Foreskin keratinocyte (primary cell): ENCODE measurements at places on chromosomes 1 and 21.
A peak's percentile ranks its signal among the peaks of the same experiment; 100 is the strongest.

- DNase-seq, result no peak
Measured at GRCh38 chr1:200354243-200354642, 55.6 kb downstream of the ZNF281 start.

DNA sequence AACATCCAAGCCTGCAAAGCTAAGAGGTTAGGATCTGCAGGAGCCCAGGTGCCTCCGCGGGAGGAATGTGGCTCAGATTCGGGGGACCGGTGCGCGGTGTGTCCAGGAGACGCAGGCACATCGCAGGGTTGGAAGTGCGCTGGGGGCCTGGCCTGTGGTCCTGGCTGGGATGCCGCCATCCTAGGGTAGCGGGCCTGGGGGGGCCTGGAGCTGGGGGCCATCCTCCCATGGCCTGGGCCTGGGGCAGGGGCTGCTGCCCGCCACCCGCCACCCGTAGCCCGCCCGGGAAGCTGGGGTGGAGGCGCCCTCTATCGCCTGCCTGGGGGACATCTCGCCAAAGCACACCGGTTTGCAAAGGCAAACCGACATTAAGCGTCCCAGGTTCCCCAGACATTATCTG lies 170.6 kb upstream of the ARHGEF16 start:
- DNase-seq, result no peak

DNA sequence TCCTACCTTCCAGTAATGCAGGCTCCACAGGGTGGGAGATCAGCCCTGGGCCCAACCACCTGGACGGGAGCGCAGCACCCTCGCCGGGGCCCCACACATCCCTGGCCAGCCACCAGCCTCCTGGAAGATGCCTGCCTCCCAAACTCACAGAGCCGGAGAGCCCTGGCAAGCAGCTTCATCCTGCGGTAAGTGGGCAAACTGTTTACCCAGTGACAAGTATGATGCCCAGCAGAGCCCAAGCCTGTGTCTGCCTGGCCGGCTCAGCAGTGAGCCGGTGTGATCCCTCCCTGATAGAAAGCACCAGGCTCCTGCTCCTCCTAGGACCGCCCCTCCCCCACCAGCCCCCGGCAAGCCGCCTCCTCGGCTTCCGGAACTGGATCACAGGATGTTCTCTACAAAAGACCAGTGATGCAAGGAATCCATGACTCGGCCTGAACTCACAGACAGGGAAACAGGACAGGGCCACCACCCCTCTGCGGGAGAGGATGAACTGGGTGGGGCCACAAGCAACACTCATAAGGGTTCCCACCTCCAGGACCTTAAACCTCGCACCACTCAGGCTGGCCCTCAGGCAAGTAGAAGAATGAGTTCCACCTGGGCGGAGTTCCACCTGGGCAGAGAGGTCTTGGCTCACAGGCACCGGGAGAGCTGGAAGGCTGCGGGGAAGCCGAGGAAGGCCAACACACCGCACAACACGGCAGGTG lies 7.9 kb downstream of the ACOT7 start:
- peak; percentile 93 for DNase-seq

DNA sequence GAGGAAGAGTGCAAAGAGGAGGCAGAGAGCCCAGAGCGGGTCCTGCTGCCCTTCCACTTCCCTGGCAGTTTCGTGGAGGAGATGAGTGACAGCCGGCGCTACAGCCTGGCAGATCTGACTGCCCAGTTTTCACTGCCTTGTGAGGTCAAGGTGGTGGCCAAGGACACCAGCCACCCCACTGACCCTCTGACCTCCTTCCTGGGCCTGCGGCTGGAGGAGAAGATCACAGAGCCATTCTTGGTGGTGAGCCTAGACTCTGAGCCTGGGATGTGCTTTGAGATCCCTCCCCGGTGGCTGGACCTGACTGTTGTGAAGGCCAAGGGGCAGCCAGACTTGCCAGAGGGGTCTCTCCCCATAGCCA lies 10.2 kb downstream of the THEMIS2 start:
- DNase-seq, result no peak

- DNase-seq, result no peak
Measured at GRCh38 chr1:208174731-208175507, 69.3 kb downstream of the PLXNA2 start.

- DNase-seq, result no peak
Measured at GRCh38 chr21:34844924-34845238, 176.1 kb downstream of the CLIC6 start.

DNA sequence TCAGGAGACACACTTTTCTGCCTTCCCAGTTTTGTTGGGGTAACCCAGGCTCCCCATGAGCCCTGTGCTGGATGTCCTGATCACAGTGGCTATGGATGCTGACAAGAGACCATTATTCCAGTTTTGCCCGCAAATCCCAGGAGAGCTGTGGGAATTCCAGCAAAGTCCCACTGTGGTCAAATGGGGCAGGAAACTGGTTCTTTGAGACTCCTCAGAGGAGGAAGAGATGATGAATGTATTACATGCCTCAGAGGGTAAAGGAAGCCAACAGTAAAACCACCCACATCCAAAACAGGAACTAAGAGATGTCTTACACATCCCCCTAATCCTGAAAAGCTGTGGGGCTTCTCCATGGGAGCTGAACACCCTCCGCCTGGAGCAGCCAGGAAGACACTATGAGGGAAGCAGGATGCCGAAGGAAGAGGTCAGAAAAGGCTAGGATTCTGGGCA lies 12.8 kb upstream of the MPZL1 start:
- no peak for DNase-seq

GRCh38 chr1:230591678-230592077 lies 50.6 kb upstream of the COG2 start:
- DNase-seq, result no peak

DNA sequence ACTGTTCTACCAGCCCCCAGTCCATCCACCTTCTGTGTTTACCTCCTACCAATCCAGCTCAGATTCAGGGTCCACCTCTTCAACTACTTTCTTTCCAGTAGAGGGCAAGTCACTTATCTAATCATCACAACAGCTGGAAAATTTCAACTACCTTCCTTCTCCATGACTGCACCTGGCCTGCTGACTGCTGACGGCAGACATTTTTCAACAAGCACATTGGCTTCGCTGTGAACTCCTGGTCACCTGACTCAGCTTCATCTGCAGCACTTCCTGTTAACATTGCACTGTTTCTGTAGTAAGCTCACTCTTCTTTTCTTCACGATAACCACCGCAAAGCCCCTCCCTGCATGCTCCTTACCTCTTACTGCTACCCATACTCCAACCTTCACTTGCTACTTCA lies 405.7 kb downstream of the NTNG1 start:
- no peak for DNase-seq

DNA sequence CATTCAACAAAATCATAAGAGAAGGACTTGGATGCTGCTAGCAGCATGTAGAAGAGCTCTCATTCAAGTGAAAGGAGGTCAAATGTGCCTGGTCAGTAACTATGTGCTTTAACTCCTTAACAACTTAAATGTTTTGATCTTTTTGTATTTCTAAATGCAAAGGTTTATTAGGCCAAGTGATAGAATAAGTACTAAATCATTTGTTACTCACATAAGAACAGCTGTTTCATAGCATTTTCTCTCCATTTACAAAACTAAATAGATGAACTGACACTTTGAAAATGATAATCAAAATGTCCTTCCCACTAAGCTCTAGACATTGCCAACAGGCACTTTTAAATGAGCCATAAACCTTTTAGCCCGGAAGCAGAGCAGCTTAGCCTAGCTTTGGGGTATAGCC lies 254.3 kb upstream of the PRMT6 start:
- DNase-seq, result no peak

DNA sequence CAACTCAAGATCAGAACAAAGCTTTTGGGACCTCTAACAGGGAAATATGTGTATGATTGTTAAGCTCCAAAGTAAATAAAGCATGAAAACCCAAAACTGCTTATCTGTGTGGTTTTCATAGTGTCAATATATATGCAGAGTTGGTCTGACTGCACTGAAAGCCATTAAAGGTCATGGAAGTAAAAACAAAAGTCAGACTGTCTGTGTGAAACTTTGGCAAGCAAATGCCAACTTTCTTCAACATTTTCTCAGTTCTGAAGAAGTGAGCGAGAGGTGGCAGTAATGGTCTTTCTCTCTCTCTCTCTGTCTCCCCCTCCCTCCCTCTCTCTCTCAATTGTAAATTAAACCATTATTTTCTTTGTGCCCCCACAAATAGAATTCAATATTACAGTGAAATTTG lies 100.1 kb upstream of the S1PR1 start:
- DNase-seq, result no peak

DNA sequence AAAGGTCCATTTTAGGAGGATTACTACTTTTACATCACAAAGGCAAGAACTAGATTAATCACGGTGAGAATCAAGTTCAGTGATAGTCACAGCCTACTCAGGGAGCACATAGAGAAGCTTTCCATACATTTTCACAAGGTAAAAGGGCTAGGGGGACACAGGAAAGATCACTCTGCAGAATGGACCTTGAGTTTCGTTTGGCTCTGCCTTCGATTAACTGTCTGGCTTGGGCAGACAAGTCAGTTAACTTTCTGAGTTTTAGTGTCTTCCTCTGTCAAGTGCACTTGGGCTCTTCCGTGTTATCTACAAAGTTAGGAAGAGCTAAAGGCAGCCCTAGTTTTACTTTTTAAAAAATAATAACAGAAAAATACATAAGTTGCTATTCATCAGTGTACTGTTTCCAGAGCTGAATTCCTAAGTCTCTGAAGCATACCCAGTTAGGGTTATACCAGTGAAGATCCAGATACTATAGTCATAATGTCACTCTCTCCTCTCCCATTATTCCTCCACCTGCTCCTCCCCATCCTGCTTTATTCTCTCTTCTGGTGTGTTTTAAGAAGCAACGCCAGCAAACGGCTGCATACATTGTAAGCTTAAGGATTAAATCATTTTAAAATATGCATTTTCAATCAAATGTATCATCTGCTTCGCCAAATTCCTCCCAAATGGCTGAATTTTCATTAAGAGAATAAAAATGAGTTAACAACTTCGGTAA lies 1.7 kb downstream of the CEP170 start:
- no peak for DNase-seq

GRCh38 chr1:181969902-181970301 lies 91.6 kb downstream of the ZNF648 start:
- no peak for DNase-seq

DNA sequence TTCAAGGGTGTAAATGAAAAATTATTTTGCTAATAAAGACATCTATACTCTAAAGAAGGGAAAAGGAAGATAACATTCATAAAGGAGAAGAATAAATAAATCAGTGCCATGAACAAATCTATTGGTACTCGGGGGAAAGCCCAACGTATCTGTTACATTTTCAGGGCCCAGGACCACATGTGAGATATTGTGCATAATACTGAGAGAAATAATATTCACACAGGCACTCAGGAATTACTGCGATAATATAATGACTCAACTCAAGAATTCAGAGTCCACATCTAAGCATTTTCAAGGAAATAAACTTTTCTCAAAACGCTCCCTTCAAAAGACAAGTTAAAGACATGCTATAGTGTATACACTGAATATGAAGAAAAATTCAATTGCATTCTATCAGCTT lies 108.8 kb downstream of the SMYD2 start:
- no peak for DNase-seq

- no peak for DNase-seq
Measured at GRCh38 chr1:172487550-172487949, 43.7 kb upstream of the PIGC start.

DNA sequence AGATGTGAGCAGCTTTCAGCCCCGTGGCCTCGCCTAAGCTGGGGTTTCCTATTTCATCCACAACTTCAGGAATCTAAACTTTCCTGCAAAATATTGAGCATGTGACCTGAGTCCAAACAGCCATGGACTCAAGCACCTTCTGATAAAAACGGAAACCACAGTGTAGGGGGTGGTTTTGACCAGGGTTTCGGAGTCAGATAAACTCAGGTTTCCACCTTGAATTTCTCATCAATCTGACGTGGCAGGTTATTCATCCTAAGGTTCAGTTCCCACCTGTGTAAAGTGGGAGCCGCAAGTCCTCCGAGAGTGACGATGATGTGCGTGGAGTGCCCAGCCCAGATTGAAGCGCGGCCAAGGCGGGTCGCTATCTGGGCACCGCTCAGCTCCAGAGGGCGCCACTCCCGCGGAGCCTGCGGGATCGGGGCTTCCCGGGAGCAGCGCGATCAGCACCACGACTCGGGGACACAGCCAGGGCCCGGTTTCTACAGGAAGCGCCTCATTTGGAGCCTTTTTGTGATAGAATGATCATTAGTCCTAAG lies 871 bp upstream of the ETS2 start:
- DNase-seq, result peak; percentile 94

DNA sequence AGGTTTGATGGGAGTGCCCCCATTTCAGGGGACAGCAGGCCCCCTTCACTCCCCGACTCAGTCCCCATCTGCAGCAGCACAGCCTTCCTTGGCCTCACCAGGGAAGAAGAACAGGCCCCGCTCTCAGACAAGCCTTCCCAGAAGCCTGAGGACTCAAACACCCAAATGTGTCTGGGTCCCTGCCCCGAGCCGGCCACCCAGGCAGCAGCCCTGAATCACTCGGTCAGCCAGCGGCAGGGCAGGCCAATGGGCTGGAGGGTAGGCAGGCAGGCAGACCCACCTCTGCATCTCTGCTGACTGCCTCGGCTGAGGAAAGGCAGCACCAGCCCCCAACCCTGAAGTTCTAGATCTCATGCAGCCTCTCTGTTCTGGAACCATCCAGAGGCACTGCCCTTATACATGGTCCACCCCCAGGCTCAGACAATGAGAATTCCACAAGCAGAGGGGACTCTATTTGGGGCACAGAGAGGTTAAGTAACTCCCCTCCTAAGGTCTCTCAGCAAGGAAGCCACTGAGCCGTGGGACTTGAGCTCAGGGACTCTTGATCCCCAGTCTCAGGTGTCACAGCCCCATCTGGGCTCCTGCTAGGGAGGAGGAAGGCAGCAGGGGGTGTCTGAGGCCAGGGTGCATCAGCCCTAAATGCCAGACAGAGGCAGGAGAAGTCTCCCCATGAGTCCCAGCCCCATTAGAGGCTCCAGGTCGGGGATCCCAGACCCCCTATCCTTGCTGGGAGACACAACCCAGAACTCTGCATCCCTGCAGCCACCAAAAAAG lies 33.2 kb upstream of the RUNX3 start:
- DNase-seq, result no peak

- no peak for DNase-seq
Measured at GRCh38 chr1:4980211-4980610, 325.8 kb downstream of the AJAP1 start.

DNA sequence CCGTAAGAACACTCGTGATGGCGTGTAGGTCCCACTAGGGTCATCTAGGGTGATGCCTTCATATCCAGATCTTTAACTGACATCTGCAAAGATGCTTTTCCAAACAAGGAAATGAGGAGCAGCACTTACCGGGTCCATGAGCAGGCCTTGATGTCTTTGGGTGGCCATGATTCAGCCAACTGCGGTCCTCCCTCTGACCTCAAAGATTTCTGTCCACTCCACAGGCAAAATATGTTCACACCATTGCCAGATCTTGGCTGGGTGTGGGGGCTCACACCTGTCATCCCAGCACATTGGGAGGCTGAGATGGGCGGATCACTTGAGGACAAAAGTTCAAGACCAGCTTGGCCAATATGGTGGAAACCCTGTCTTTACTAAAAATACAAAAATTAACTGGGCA lies 18.2 kb downstream of the TRPM2 start:
- no peak for DNase-seq
